Glomerular endothelial cell (primary cell): ENCODE measurements at places on chromosomes 1 and 21. TPM values are rescaled to one million over a fixed set of nuclear protein-coding genes. Genes with fewer than 3 reads are reported as not detected.

The BARHL2 gene
- total RNA-seq: not detected in 2 replicates

The VTCN1 gene
- total RNA-seq: not detected in 2 replicates

The FAM43B gene
- total RNA-seq: 0.10 and 0.47 TPM in 2 replicates

The CIART gene
- total RNA-seq: 2.2 and 11.4 TPM in 2 replicates

The CLCA4 gene
- total RNA-seq: not detected in 2 replicates

The HFM1 gene
- total RNA-seq: 0.44 and 0.47 TPM in 2 replicates

DNA sequence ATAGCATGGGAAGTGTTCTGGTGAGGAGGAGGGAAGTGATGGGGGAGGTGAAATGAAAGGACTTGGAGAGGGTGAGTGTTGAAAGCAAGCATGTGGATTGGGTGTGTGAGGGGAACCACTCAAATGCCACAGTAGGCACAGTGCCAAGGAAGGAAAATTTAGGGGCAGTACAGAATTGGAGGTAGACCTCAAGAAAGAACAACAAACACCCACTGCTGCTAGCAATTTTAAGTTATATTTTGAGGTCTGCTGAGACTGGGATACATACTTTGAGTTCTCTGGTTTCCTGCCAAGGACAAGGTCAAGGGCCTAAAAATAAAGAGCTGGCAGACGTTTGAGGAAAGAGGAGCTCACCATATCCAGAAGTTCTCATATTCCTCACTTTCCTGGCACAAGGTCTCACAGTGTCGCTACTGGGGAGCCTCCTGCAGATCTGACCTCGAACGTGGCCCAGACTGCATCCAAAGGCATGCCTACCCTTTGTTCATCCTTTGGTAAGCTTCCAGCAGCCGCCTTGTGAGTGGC is 104.0 kb downstream of the BRINP2 start:
- DNase-seq: no peak

GRCh38 chr1:58785442-58786058 is 1.7 kb upstream of the JUN start:
- no peak for DNase-seq

DNA sequence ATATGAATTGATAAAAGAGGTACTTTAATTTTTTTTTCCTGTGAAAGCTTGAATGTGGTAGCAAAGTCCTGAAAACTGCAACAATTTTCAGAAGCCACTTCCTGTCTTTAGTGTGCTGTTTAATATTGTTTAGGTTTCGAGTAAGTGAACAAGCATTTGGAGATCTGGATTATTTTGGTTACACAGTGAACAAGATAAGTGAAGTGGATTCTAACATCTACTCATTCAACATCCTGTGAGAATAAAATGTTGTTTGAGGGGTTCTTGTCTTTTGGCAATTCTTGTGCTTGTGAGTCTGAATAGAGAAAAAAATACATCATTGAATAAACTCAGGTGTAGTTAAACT is 35.2 kb upstream of the PLA2G4A start:
- DNase-seq: no peak

DNA sequence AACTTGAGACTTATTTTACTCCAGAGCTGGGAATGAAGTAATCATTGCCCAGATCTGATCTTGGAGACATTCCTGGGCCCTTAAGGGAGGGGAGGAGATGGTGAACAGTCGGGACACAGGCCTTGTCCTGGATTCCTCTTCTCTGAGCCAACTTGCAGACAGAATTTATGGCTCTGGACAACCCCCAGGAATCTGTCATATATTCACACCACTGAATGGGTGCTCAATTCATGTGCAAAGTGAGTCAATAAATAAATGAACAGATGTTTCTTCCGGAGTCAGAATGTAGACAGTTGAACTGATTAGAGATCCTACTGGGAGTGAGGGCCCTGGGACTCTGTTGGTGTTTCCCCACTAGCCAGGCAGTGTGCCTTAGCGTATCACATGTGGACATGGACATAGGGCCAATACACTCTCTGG is 2.6 kb downstream of the TUFT1 start:
- DNase-seq: no peak

- no peak for DNase-seq
These were observed 76.8 kb upstream of the TRABD2B start for GRCh38 chr1:48073798-48074530.

- DNase-seq: no peak
These were observed 510.3 kb downstream of the NPHP4 start for GRCh38 chr1:5481889-5482288.

GRCh38 chr1:189315035-189315901 is 1162.4 kb downstream of the BRINP3 start:
- no peak for DNase-seq

GRCh38 chr1:182563095-182563494 is 26.0 kb downstream of the RNASEL start:
- no peak for DNase-seq
